ENCODE measurements at places on chromosomes 7 and 10.

DNA sequence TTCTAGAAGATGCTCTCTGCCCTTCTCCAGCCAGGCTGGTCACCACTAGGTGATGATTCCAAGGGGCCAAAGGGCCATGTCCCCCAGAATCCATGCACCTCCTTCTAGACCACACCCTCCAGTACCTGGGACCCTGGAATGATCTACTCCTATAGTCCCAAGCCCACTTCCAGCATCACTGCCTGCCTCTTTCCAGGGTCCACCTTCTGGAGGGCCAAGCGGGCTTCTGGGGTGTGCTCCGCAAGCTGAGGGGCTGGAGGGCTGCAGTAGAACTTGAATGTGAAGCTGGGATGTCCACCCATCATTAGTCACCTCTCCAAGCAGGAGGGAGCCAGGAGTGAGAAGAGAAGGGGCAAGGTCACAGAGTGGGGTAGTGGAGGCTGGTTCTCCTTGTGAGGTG is 234.4 kb upstream of the MYO3A start:
- DNase-seq = no peak

GRCh38 chr7:7104971-7105370 is 77.4 kb upstream of the C1GALT1 start:
- DNase-seq = no peak

- no peak for DNase-seq
These were observed 50.2 kb downstream of the CXCL12 start for GRCh38 chr10:44334621-44335184.

DNA sequence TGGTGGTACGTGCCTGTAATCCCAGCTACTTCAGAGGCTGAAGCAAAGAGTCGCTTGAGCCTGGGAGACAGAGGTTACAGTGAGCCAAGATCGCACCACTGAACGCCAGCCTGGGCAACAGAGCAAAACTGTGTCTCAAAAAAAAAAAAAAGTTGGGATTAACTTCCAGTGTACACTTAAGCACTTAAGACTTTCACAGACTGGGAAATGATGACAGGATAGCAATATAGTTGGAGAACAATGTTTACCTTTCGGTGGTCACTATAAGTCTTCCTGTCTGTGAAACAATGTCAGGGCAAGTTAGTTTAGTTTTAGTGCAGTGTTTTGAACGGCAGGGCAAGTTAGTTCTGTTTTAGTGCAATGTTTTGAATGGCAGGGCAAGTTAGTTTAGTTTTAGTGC is 130.2 kb downstream of the TPST1 start:
- no peak for DNase-seq

- DNase-seq = no peak
These were observed 25.9 kb upstream of the SMARCD3 start for GRCh38 chr7:151274396-151274795.

DNA sequence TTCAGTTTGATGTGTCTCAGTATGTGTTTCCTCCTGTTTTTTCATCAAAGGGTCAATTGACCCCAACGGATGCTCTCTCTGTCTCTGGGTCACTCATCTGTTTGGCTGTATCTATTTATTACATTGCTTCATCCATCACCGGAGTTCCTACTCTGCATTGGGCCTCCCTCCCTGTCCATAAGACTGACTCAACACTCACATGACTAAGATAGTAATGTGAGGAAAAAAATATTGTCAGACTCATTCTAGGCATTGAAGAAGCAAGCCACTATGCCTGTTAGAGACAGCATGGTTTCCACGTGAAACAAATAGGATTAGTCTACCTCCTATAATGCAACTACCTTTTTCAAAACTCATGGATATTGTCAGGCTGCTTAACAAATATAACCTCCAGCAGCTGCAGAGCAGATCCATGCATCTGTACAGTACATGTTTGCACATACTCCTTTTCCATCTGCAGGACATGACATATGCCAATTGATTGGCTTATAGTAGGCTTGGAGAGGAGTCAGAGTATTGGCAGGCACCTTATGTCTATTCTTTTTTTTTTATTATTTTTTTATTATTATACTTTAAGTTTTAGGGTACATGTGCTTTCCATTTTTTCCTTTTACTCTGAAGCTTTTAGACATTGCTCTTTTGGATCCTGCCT is 275.2 kb downstream of the LRRTM3 start:
- DNase-seq = no peak

DNA sequence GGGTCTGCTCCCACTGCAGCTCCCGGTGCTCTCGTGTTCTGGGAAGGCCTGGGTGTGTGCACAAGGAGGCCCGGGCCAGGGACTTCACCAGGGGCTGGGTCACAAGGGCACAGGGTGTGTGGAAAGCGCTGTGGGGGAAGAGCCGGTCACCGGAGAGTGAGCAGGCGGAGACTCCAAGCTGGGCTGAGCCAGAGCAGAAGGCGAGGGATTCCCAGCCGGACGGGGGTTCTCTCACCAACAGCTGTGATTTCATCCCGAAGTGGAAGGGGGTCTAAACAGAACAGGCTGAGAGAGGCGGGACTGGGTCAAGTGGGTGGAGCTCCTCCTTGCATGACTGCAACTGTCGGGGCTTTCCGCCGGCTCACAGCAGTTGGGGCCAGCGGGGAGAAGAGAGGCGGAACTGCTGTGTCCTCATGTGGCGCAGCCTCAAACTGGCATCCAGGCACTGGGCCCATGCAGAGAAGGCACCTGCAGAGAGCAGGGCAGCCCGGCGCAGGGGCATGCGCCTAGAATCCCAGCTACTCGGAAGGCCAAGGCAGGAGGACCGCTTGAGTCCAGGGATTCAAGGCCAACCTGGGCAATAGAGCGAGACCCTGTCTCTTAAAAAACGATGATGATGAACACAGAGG is 7.6 kb upstream of the ORAI2 start:
- DNase-seq = no peak

DNA sequence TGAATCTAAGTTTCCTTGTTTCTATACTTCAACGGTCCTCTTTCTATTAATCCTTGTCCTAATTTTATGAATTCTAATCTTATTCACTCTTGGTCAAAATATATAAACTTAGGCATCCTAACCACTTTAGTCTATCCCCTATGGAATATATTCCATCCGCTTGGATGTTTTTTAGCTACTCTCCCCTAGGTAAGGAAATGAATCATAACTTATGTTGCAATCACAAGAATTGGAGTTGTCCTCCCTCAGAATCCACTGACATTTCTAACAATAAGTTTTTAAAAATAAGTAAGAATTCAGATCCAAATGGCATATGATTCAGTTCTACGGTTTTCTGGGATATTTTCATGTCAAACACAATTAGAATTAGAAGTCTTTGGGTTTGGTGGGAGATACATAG is 1081.6 kb downstream of the SORCS1 start:
- no peak for DNase-seq

- DNase-seq = no peak
These were observed 365.6 kb downstream of the WDR11 start for GRCh38 chr10:121216721-121217181.

DNA sequence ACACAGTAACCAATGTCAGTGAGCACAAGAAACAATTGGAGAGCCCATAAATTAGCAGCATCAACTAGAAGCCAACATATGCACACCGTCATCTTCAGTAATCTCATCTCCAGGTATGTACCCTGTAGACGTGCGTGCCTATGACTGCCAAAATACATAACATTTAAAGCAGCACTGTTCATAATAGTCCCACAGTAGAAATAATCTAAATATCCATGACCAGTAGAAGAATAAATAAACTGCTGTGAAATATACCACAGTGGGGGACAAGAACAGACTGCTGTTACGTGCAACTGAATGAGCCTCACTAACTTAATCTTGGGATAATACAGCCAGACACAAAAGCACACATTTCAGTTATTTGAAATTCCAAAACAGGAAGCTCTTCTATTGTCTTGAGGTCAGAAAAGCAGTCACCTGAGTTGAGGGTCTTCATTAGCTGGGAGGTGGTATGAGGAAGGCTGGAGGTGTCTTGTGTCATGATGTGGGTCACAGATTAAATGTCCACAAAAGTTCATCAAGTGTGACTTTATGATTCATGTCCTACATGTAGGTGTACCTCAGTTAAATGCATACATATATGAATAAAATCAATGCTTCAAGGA is 454.2 kb upstream of the AKR1E2 start:
- no peak for DNase-seq

DNA sequence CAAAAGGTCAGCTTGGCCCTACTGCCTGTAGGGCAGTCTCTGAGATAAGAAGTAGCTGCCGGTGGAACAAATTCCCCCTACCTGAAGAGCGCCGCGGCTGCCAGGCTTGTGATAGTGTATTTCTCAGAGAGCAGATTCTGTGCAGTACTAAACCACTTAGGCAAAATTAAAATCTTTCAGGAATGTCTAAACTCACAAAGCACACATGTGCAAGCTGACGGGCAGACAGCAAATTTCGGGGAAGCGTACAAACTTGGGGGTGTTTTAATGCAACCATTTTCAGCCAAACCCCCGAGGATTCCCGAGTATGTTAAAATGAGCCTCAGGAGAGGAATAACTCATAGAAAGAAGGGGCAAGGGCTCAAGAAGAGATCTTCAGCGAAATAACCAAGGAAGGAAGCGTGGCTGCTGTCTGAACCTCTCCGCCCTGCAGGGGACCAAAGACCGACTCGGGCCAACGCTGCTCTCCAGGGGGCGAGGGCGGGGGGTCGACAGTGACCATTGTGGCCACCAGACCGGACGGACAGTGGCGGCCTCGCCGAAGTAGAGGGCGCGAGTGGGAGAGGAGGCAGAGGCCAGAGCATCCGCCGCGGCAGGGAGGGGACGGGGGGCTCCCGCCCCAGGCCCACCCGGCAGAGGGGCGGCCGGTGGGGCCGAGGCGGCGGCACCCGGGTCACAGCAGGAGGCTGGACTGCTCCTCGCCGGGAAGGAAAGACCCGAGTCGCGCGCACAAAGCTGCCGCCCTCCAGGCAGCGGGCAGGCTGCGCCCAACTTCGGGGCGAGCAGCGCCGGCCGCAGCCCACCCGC is 819 bp downstream of the HYCC1 start:
- peak; percentile 26 for DNase-seq

DNA sequence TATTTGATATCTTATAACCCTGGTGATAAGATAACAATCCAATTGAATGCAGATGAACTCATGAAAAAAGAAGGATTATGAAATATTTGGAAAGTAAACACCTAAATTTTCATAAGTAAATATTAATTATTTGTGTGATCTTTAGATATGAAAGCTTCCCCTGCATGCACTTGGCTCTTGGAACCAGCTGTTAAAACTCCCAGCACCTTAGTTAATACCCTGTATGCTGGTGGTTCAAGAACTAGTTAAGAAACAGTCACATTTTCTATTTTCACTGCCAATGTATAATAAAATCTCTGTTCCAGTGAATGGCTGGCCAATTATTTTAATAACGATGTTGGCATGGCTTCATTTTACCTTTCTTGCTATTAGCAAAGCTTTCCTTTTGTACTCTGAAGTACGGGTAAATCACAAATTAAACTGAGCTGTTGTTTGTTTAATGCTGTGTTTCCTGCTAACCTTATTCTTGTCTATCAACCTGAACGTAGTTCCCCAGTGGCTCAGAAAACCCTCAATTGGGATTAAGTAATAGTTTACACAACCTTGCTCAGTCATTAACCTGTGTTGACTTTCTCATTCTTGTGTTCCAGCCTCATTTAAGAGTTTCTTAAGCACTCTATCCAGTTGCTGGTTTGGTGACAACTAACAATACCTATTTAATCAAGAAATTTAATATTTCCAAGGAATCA is 38.9 kb downstream of the MET start:
- DNase-seq = peak; percentile 99

DNA sequence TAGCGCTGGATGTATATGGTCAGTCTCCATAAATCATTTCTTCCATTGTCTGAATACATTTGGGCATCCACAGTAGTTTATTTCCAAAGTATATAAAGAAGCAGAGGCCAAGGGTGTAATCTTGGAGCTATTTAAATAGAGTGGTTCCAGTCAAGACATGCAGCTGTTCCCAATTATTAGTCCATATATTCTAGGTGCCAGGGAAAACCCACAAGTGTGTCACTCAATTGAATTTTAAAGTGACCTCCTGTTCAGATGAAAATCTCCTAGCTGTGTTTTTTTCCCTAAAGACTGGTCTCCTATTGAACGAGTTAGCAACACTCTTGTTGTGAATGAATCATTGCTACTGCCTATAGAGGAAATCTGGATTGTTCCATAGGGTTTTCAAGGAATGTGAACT is 260.2 kb upstream of the BMPER start:
- no peak for DNase-seq

- DNase-seq = no peak
These were observed 66.5 kb upstream of the RSBN1L start for GRCh38 chr7:77629797-77630196.

GRCh38 chr10:33993917-33994316 is 659.5 kb upstream of the NRP1 start:
- DNase-seq = no peak

GRCh38 chr10:112356686-112357085 is 17.2 kb upstream of the ACSL5 start:
- DNase-seq = no peak

DNA sequence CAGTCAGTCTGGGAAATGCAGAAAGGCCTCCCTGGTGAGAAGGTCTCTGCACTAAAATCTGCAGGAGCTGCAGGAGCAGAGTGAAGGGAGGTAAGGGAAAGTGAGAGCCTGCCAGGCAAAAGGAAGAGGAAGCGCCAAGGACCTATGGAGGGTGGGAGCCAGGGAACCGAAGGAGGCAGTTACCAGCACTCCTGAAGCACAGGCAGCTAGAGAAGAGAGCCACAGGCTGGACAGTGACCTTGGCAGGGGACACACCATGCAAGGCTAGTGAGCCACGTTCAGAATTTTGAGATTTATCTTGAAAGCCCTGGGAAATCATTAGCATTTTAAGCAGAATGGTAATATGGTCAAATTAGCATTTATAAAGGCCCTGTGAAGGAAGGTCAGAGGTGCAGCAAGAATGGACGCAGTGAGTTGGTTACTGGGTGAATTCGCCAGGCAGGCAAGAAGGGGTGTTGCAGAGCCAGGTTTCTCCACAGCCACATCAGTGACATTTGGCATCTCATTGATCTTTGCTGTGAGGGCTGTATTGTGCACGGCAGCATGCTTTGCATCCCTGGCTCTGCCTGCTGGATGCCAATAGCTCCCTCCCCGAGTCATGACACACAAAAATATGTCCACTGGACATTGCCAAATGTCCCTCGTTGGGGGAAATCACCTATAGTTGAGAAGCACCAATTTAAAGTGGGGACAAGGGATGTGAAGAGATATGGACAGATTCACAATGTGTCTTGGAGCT is 54.7 kb upstream of the LANCL2 start:
- no peak for DNase-seq

DNA sequence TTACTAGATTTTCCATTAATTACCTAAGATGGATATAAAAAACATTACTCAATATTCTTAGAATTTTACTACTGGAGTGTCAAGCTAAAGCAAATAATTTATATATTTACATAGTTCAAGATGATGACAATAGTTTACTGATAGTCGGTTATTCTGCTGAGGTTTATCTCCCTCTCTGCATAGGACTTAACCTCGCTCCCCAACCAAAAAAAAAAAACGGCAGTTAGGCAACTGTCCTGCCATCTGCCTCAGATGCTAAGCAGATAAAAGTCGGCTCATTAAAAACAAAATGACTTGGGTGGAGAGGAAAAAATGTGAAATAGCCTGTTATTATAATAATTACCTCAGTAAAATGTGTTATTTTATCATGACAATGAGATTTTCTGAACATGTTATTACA is 14.0 kb upstream of the ITGB8 start:
- DNase-seq = peak; percentile 85

- peak; percentile 64 for DNase-seq
These were observed 72.1 kb upstream of the STARD3NL start for GRCh38 chr7:38105874-38106483.

- DNase-seq = no peak
These were observed 36.8 kb downstream of the CHST3 start for GRCh38 chr10:72001033-72001395.

Measured in NCI-H1105 treated with DMSO at 0.1 percent for 48 hours (cell line).